ENCODE measurements at places on chromosomes 7 and 10.

- no peak for DNase-seq
- H3K27me3 ChIP-seq: peaks cover 19% of the 10 kb centered on the region
- H3K36me3 ChIP-seq: no peaks in the 10 kb centered on the region
Observed at GRCh38 chr10:62538606-62539005, 164.4 kb downstream of the ZNF365 start.

DNA sequence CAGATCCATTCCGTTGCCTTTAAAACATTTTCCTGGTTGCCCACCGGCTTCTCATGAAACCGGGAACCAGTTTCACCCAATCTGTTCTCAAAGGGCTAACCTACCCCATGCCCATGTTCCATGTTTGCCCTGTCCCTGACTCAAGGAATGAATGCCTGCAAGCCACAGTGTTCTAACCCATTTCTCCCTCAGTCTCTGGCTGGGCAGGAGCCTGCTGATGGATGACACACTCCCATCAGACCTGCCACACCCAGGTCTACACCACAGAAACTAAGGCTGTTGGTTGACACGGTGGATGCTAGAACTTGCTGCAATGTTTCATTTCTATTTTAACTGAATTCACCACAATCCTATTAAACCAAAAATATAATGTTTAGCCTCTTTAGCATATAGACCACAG lies 15.6 kb downstream of the CLRN3 start:
- H3K4me1 ChIP-seq: peaks cover 29% of the 10 kb centered on the region
- H3K27me3 ChIP-seq: peaks cover 20% of the 10 kb centered on the region
- H3K4me3 ChIP-seq: no peak overlapping the region
- no peaks in the 10 kb centered on the region for H3K36me3 ChIP-seq
- H3K27ac ChIP-seq: no peak overlapping the region

DNA sequence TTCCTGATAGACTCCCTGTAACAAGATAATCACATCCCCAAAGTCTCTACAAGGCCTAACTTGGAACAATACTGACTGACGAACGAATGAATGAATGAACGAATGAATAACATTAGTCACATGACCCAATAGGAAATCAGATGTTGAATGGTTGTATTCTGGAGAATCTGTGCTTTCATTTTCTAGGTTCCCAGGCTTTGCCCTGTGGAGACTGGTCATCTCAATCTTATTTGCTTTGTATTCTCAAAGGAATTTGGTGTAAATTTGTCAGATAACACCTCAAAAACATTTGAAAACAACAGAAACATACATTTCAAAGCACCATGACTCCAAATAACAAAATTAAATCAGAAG lies 69.6 kb upstream of the COL1A2 start:
- H3K4me1 ChIP-seq: no peaks in the 10 kb centered on the region
- H3K36me3 ChIP-seq: no peaks in the 10 kb centered on the region
- DNase-seq: no peak
- no peaks in the 10 kb centered on the region for H3K27me3 ChIP-seq
- no peak overlapping the region for H3K27ac ChIP-seq

DNA sequence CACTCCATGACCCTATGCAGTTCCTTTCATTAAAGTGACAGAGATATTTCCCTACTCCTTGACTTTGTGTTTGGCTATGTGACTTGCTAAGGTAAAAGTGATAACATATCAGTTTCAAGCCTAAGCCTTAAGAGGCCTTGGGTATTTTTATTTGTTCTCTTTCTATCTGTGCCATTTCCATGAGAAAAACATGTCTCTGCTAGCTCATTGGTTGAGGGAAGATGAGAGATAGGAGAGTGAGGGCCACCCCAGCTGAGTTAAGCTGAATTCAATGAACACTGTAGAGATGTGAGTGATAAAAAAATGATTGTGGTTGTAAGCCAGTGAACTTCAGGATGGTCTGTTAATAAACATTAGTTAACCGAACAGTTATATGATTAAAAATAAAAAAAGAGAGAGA lies 13.4 kb downstream of the TASOR2 start:
- peaks cover 21% of the 10 kb centered on the region for H3K4me1 ChIP-seq
- H3K4me3 ChIP-seq: no peak overlapping the region
- no peaks in the 10 kb centered on the region for H3K27me3 ChIP-seq
- no peak for DNase-seq
- H3K36me3 ChIP-seq: peaks cover 18% of the 10 kb centered on the region

- no peak overlapping the region for H3K27ac ChIP-seq
- H3K4me3 ChIP-seq: no peak overlapping the region
- peaks cover 3% of the 10 kb centered on the region for H3K36me3 ChIP-seq
- H3K4me1 ChIP-seq: peaks cover 12% of the 10 kb centered on the region
- no peaks in the 10 kb centered on the region for H3K27me3 ChIP-seq
Observed at GRCh38 chr7:130090745-130091532, 20.6 kb downstream of the KLHDC10 start.

DNA sequence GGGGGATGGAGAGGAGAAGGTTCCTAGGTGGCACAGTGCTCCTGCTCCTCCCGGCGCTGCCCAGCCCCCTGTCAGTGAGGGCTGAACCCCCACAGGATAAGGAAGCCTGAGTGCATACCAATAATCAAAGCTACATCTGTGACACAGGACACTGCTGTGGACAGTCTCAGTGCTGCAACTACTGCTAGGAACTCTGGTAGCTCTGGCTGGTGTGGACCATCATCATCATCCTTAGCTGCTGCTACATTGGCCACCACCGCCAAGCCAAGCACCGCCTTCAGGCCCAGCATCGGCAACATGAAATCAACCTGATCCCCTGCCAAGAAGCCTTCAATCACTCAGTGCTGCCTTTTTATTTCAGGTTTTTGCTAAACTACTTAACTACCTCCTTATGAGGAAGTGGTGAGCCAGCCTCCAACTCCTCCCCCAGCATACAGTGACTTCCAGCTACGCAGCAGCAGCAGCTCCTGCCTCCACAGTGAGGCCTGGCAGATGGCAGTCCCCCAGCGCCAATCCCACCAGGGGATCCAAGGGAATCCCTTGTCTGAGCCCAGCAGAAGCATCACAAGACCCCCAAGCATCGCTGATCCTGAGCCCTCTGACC lies 32.1 kb upstream of the SLC26A4 start:
- peaks cover 12% of the 10 kb centered on the region for H3K36me3 ChIP-seq
- H3K27me3 ChIP-seq: no peaks in the 10 kb centered on the region
- H3K27ac ChIP-seq: peak overlapping the region; percentile 58
- no peak overlapping the region for H3K4me3 ChIP-seq
- DNase-seq: no peak

DNA sequence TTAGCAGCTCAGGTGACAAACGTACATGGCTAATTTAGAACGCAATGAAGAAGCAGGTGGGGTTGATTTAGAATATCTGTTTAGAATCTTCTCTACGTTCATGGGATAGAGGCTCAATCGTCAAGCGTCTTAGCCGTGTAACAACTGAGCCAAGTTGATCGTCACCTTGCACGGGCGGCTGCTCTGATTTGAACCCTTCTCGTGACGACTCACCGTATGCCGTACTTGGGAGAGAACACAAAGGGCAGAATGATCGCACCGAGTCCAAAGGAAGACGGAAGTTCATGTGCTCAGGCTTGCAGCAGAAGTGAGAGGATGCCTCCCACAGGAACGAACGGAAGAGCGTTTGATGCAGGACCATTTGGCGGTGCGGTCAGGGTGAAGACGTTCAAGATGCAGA lies 108.3 kb upstream of the TCERG1L start:
- DNase-seq: no peak
- H3K27me3 ChIP-seq: no peaks in the 10 kb centered on the region
- H3K36me3 ChIP-seq: no peaks in the 10 kb centered on the region
- no peak overlapping the region for H3K27ac ChIP-seq

DNA sequence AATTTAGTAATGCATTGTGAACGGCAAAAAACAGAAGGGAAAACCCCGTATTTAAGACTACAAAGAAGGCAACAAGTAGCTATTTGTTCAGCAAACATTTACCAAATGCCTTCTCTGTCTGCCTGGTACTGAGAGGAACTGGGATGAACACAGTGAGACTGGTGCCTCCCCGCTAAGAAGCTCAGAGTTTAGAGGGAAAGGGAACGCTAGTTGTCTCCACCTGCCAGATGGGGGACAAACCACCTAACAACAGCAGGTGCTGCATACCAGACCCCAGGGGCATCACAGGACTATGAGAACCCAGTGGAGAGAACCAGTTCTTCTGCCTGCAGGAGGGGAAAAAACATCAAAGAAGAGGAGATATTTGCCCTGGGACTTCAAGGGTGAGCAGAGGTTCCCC lies 147.1 kb downstream of the SLC25A13 start:
- no peak for DNase-seq
- H3K27ac ChIP-seq: no peak overlapping the region
- H3K36me3 ChIP-seq: no peaks in the 10 kb centered on the region

GRCh38 chr7:121337398-121337797 lies 8.6 kb downstream of the WNT16 start:
- peaks cover 24% of the 10 kb centered on the region for H3K27me3 ChIP-seq
- no peaks in the 10 kb centered on the region for H3K4me1 ChIP-seq
- H3K27ac ChIP-seq: no peak overlapping the region
- H3K36me3 ChIP-seq: peaks cover 12% of the 10 kb centered on the region
- no peak for DNase-seq
- no peak overlapping the region for H3K4me3 ChIP-seq

GRCh38 chr10:98074315-98074911 lies 44.0 kb upstream of the CRTAC1 start:
- DNase-seq: no peak
- peaks cover 3% of the 10 kb centered on the region for H3K27me3 ChIP-seq
- H3K36me3 ChIP-seq: no peaks in the 10 kb centered on the region
- no peaks in the 10 kb centered on the region for H3K4me1 ChIP-seq

GRCh38 chr10:122949296-122949695 lies 4.7 kb downstream of the C10orf88 start:
- H3K27me3 ChIP-seq: peaks cover 3% of the 10 kb centered on the region
- H3K27ac ChIP-seq: no peak overlapping the region
- H3K4me1 ChIP-seq: peaks cover 20% of the 10 kb centered on the region
- DNase-seq: no peak

DNA sequence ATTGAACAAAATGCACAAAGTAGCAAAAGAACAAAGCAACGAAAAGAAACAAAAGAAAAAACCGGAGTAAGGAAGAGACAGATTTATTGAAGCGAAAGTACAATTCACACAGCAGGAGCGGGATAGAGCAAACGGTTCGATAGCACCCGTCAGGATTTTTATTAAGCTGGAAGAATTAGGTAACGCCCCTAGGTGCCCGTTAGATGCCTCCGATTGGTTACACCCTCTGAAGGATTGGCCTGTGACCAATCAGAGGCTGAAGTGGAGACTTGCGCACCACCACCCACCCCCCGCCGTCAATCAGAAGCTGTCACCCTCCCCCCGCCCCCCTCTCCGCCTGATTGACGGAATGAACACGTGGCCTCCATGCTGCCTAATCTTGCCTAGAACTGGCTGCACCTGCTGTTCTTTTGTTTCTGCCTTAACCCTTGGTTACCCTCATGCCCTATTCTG lies 16.8 kb downstream of the OCM2 start:
- H3K36me3 ChIP-seq: peaks cover 10% of the 10 kb centered on the region
- peak overlapping the region; percentile 56 for H3K27ac ChIP-seq
- peak overlapping the region; percentile 99 for H3K4me3 ChIP-seq

DNA sequence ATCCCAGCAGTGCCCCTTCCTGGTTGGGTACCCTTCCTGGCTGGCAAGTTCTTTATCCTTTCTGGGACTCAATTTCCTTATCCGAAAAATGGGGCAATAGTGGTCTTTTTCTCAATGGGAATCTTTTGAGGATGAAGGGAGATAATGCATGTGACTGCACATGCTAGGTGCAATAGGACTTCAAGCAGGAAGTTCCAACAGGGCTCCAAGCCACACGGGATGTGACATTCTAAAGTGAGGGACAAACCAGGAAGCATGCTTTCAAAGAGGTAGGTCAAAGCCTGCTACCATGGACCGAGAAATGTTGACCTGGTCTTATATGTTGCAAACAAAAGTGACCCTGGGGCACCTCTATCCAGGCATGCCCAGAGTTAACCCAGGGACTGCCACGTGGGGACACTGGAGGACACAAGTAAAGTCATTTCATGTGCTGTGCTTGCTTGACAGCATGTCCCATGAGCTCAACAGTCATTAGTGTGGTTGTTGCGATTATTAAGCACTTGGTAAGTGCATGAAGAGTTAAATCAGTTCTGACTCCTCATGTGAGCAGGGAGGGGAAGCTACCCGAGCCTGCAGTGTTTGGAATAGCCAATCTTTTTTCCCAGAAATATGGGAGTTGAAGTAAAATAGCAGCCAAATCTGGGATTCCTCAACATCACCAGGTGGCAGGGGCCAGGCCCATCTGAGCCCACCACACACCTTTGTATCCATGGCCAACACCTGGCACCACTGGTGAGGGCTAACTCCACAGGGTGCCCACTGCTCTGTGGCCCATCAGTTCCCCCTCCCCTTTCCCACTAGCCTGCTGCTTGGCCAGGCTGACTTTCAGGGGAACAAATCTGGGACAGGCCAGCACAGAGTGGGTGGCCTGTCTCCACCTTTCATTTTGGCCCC lies 5.7 kb downstream of the ARHGAP22 start:
- no peak overlapping the region for H3K27ac ChIP-seq
- peaks cover 11% of the 10 kb centered on the region for H3K27me3 ChIP-seq
- no peaks in the 10 kb centered on the region for H3K36me3 ChIP-seq
- peak; percentile 19 for DNase-seq
- no peaks in the 10 kb centered on the region for H3K4me1 ChIP-seq

DNA sequence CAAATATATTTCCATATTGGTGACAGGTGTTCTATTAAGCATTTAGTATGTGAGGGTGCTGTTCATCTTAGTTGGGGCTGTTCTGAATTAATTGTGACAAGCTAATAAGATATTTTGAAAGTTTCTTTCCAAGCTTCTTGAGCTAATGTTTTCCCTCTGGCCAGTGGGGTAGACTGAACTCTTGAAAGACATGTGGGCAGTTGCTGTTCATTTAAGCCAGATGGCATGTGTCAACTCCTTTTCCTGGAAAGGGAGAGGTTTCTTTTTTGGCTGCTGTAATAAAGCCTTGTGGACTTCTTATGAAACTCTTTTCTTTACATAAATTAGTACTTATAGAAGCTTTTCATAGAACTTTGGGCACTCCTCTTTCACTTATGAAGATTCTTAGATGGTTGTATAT lies 21.7 kb downstream of the RAB18 start:
- H3K27ac ChIP-seq: no peak overlapping the region
- no peak for DNase-seq
- H3K27me3 ChIP-seq: no peaks in the 10 kb centered on the region
- no peak overlapping the region for H3K4me3 ChIP-seq
- H3K4me1 ChIP-seq: peaks cover 40% of the 10 kb centered on the region

GRCh38 chr7:100476101-100476780 lies 2.8 kb downstream of the TSC22D4 start:
- peak overlapping the region; percentile 84 for H3K27ac ChIP-seq
- H3K27me3 ChIP-seq: no peaks in the 10 kb centered on the region
- H3K4me3 ChIP-seq: peak overlapping the region; percentile 95
- H3K36me3 ChIP-seq: peaks cover 39% of the 10 kb centered on the region
- no peak for DNase-seq
- H3K4me1 ChIP-seq: peaks cover 42% of the 10 kb centered on the region

- no peaks in the 10 kb centered on the region for H3K36me3 ChIP-seq
- H3K4me1 ChIP-seq: no peaks in the 10 kb centered on the region
- no peak overlapping the region for H3K4me3 ChIP-seq
- DNase-seq: no peak
- no peak overlapping the region for H3K27ac ChIP-seq
Observed at GRCh38 chr10:130745251-130745650, 566.3 kb downstream of the TCERG1L start.

GRCh38 chr7:87837597-87837996 lies 38.6 kb downstream of the SLC25A40 start:
- H3K27me3 ChIP-seq: no peaks in the 10 kb centered on the region
- H3K27ac ChIP-seq: no peak overlapping the region
- no peaks in the 10 kb centered on the region for H3K4me1 ChIP-seq
- DNase-seq: no peak
- H3K4me3 ChIP-seq: no peak overlapping the region

- H3K4me1 ChIP-seq: peaks cover 23% of the 10 kb centered on the region
- H3K4me3 ChIP-seq: no peak overlapping the region
- H3K36me3 ChIP-seq: no peaks in the 10 kb centered on the region
- DNase-seq: no peak
Observed at GRCh38 chr7:39509912-39510311, 56.3 kb upstream of the YAE1 start.

Data from activated CD8-positive, alpha-beta memory T cell treated with anti-CD3 and anti-CD28 coated beads, Interleukin-2, amount 10 ng/mL, durations not matched to agents 7 days and 5 days (primary cell).